Inflammatory macrophage (primary cell): ENCODE measurements at places on chromosomes 4 and X.
A peak's percentile ranks its signal among the peaks of the same experiment; 100 is the strongest.

DNA sequence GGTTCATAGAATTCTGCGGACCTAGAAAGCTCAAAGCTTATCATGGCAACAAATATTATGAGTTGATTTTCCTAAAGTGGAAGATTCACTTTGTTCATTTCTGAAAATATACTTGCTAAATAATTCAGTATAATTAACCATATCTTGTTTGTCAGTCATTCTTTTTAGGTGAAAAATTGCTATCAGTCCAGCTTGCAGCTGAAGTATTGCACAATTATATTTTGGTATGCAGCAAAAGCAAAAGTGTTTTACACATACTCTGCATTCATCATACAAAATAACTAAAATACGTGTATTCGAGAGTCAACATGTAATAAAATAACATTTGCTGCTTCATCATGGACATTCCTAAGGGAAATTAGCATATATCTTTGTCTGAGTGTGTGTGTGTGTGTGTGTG lies 24.8 kb downstream of the DKK2 start:
- no peak for DNase-seq

GRCh38 chr4:182531555-182532162 lies 288.5 kb downstream of the TENM3 start:
- no peak for DNase-seq

GRCh38 chrX:13177921-13178566 lies 133.6 kb upstream of the FAM9C start:
- no peak for DNase-seq

GRCh38 chrX:108699368-108699767 lies 37.0 kb downstream of the IRS4 start:
- DNase-seq: peak; percentile 11

GRCh38 chr4:179625406-179625805 lies 2183.2 kb upstream of the AGA start:
- DNase-seq: no peak
